ENCODE measurements at places on chromosomes 3 and 15.
A peak's percentile ranks its signal among the peaks of the same experiment; 100 is the strongest.

- no peak for DNase-seq
These were observed 68.7 kb downstream of the TRAK1 start for GRCh38 chr3:42159706-42160472.

DNA sequence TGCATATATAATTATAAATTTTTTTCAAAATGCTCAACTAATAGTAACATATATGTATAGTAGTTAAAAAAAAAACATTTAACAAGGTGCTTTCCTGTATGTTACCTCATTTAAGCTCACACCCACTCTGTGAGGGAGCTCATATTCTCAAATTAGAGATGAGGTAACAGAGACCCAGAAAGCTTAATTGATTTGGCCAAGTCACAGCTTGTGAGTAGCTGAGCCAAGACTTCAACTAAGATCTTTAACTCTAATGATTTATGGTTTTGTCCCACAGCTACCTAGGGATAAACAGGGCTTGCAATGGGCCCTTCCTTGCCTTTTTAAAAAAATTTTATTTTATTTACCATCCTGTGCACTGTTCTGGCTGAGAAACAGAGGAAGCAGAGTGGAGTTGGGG lies 230.0 kb upstream of the GOLIM4 start:
- no peak for DNase-seq

DNA sequence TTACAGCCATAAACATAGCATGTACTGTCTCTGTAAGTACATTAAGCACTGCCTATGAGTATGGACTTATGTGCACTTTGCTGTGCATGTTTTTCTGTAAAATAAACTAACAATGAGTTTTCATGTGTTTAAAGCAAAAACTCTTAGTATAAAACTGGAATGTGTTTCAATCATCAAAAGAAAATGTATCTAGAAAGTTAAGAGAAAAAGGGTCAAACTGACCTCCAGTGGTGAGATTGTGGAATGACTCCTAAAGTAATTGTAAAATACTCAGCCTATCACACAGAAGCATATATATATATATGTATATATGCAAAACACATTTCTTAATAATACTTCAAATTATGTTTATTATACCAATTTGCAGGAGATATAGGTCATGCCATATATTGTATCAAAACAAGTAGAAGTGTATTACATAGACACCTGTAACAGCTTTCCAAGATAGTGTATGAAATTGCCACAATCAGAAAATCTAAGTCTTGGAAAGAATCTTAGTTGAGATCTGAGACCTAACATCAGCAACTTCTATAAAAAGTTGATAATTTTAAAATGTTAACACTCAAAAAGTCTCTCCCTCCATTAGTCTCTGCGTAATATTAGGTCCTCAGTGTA lies 199.6 kb downstream of the FMN1 start:
- DNase-seq, result peak; percentile 28

GRCh38 chr3:23751212-23751723 lies 54.5 kb upstream of the UBE2E1 start:
- DNase-seq, result no peak

- no peak for DNase-seq
These were observed 116.8 kb downstream of the CHST2 start for GRCh38 chr3:143236226-143236964.

GRCh38 chr3:4748701-4749378 lies 230.4 kb upstream of the BHLHE40 start:
- peak; percentile 42 for DNase-seq

DNA sequence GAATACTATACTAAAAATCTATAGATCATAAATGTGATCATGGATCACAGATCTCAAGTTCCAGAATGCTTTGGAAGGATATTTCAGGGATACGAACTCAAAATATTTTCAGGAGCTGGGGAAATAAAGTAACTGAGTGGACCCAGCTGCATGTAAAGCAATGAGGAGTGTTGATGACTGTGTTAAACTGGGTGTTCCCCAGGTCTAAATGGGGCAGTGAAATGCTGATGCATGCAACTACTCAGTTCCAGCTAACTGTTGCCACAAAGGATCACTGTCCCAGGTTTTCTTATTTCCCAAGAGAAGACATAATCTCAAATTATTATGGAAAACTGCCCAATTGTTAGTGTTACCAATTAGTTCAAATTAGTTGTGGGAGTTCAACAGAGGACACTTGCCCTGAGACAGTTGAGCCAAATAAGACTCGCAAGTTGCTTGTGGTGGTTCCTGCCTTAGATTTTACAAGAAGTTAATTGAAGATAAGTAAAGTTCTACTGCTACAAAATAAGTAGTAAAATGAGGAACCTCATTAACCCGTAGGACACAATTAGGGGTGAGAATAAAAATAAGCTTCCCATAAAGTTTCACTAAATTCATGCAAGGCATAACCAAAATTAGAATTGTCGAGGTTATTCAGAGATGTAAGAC lies 66.3 kb upstream of the IL12A start:
- no peak for DNase-seq

GRCh38 chr15:37758412-37758811 lies 176.0 kb upstream of the TMCO5A start:
- no peak for DNase-seq

DNA sequence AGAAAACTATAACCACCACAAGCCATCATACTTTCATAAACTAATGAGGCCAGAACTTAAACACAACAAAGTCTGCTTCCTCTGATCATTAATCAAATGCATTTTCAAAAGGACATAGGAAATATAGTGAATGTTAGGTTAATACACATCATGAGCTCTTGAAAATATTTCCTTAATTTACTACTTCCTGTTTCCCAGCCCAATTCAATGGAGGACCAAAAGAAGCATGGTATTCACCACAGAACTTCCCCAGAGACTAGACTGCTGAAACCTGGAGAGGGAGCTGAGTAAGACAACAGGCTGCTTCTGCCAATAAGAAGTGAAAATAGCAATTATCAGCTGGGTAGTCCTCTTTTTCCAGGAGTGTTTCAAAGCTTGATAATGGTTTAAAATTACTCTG lies 250.3 kb downstream of the ULK4 start:
- DNase-seq, result no peak

GRCh38 chr3:173865900-173866498 lies 468.5 kb downstream of the NLGN1 start:
- DNase-seq, result no peak

GRCh38 chr3:29274667-29275066 lies 6.2 kb upstream of the RBMS3 start:
- no peak for DNase-seq

DNA sequence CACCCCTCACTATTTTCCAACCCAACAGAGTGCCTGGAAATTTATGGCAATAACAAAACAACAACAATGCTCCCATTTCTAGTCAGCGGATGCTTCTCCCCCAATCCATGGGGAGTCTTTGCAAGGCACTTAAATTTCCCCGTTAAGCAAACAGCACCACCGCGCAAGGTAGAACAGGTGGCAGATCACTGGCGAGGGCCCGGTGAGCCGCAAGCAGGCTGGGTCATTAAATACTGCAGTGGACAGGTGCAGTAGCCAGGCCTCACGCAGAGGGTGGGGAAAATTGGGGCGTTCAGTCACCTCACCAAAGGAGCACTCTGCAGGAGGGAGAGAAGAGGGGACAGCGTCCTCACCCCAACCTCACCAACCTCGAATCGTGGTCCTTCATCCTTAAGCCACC lies 147.5 kb downstream of the NTRK3 start:
- no peak for DNase-seq

GRCh38 chr15:36506733-36507356 lies 72.6 kb upstream of the CDIN1 start:
- no peak for DNase-seq

GRCh38 chr3:110139821-110140220 lies 802.5 kb upstream of the DPPA4 start:
- DNase-seq, result no peak

DNA sequence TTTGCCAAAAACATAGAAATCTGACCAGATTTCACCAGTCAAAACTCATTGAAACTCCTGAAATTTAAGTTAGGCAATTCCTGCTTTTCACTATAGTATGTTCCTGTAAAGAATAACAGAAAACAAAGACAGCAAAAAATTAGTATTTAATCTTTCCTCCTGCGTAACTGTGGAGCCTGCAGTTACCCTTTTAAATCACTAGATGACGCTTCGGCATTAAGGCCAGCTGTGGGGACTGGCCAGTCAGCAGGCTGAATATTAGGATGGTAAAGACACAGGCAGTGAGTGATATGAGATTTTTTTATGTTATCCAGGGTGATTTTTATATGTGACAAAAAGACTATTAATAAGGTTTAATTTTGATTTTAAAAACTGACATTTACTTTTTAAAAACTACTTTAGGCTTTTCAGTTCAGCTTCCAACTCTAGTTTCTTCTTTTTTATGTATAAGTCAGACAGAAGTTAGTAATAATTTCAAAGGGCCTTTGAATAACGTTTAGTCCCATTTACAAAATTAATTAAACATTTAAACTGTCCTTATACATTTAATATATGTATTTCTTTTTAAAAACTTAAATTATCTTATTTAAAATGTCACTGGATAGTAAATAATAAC lies 165.1 kb downstream of the PPM1L start:
- DNase-seq, result no peak

Data from hippocampal formation (tissue), 2 donors.